ENCODE measurements at places on chromosomes 13 and 19.

GRCh38 chr19:15810335-15810734, 5.1 kb downstream of the OR10H1 start:
- DNase-seq, result no peak

DNA sequence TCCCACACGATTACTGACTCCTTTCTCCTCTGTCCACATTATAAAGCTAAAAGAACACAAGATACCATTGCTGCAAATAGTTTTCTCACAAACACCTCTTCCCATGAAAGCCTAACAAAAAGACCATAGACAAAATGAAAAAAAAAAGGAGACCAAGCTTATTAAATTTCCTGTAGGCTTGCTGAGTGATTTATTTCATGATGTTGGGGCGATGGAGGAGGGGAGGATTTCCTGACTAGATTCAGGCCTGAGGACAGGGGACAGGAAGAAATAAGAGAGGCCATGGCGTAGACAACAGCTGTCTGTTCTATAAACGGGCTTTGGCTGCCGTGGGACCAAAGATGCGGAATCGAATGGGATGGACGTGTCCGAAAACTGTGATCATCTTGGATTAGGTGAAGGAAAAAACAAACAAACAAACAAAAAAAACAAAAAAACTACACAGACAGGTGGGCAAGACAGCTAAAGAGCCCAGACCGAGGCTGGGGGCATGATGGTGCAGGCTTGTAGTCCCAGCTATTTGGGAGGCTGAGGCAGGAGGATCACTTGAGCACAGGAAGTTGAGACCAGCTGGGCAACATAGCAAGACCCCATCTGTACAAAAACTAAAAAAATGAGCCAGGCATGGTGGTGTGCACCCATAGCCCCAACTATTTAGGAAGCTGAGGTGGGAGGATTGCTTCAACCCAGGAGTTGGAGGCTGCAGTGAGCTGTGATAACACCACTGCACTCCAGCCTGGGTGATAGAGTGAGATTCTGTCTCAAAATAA, 5.3 kb downstream of the TMPRSS9 start:
- no peak for DNase-seq

- DNase-seq, result peak; percentile 62
These were observed 33.9 kb downstream of the NUFIP1 start for GRCh38 chr13:44955406-44955805.

DNA sequence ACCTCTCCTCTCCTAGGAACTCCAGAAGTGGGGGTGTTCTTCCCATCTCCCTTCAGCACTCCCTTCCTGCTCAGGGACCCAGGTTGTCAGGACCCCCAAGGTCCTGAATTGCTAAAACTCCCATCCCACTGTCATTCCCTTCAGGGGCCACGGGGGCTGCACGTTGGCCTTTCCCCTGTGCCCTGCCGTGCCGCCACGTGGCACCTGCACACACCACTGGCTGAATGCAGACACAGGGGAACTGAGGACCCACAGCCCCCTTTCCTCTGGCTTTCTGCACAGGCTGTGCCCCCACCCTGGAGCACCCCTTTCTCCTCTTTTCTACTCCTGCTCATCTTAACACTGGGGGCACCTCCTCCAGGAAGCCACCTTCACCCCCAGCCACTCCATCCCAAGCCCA, 9.0 kb downstream of the SHANK1 start:
- no peak for DNase-seq

- no peak for DNase-seq
These were observed 11.9 kb upstream of the FOSB start for GRCh38 chr19:45455707-45456499.

DNA sequence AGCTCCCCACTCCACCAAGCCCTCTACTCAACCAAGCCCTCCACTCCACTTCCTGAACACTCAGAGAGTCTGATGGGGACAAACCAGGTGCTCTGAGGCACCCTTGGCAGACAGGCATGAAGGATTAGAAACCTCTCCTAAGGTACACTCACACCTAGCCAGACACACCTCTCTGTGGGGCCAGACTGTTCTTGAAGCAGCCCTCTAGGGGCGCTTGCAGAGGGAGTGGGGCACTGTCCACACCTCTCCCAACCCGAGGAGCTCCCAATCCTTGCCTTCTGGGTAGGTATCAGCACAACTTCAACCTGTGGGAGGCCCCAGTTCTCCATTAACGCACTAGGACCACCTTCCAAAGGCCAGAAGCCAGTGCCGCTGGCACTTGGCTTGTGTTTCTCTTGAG, 108.7 kb upstream of the VSTM2B start:
- DNase-seq, result no peak

- no peak for DNase-seq
These were observed 4.1 kb upstream of the ARL11 start for GRCh38 chr13:49624229-49624628.

GRCh38 chr19:10368101-10368803, 12.1 kb downstream of the TYK2 start:
- no peak for DNase-seq

GRCh38 chr19:38557205-38557799, 60.5 kb downstream of the MAP4K1 start:
- DNase-seq, result no peak

DNA sequence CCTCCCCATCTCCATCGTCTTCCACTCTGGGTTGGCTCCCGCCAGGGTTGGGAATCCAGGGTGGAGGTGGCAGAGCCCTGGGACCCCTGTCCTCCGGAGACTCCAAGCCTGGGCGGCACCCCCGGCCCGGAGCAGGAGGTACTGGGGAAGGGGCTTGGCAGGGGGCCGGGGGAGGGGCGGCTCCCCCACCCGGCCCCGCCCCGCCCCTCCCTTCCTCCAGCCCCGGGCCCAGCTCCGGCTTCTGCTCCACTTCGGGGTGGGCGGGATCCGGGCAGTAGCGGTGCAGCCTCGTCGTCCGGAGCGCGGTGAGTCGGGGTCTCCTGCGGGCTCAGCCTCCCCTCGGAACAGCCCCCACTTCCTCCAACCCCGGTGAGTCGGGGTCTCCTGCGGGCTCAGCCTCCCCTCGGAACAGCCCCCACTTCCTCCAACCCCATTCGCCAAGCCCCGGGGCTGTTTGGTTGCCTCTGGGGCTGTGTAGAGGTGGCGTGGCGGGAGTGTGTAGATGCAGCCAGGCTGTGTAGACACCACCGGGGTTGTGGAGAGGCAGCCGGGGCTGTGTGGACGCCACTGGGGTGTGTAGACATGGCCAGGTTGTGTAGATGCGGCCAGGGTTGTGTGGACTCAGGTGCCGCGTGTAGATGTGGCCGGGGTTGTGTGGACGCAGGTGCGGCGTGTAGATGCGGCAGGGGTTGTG, at the start of gene TMPRSS9:
Gene TMPRSS9 (plus strand): TSS at position 274 of the 694 bp plus-strand sequence. CDS start 29,521 bp downstream, outside the sequence.
- DNase-seq, result no peak

DNA sequence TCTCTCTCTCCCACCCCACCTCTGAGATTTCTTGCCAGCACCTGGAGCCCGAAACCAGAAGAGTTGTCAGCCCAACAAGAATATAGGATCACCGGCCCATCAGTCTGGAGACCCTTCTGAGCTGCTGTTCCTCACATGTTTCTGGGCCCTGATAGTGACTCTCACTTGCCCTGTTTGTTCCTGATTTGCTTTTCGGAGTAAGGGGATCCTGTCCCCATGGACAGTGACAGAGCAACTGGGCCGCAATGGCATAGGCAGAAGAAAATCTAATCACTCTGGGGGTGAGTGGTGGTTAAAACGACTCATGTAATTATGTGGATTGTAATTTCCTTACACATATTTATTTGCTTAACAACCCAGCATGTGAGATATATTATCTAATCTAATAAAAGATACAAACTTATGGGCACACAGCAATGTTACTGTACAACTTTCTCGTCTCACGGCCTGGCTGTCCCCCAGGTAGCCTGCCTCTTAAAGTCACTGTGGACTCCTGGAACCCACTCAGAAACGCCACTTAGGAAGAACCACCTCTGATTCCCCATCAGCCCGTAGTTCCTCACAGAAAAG, 663 bp upstream of the SMAD9 start:
- DNase-seq, result peak; percentile 17

DNA sequence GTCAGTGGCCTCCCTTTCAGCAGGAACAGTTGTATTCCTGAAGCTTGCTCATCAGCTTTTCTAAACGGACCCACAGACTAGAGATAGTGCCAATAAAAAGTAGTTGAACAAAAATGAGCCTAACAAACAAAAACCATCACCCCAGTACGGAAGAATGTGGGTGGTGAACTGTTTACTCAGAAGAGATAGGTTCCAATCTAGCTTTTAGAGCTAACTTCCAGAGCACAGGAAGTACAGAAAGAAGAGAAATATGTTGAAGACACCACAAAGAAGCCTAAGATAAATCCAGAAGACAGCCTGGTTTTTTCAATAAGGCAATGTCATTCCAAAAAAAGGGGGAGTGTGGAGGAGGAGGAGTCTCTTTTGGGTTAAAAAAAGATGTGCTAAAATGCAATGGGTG, 2.8 kb upstream of the LMO7 start:
- DNase-seq, result no peak

DNA sequence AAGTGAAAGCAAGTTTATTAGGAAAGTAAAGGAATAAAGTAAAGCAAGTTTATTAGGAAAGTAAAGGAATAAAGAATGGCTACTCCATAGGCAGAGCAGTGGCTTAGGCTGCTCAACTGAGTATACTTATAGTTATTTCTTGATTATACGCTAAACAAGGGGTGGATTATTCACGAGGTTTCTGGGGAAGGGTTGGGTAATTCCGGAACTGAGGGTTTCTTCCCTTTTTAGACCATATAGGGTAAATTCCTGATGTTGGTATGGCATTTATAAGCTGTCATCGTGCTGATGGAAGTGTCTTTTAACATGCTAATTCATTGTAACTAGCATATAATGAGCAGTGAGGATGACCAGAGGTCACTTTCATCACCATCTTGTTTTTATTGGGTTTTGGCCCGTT, 194.3 kb downstream of the DLEU7 start:
- no peak for DNase-seq

DNA sequence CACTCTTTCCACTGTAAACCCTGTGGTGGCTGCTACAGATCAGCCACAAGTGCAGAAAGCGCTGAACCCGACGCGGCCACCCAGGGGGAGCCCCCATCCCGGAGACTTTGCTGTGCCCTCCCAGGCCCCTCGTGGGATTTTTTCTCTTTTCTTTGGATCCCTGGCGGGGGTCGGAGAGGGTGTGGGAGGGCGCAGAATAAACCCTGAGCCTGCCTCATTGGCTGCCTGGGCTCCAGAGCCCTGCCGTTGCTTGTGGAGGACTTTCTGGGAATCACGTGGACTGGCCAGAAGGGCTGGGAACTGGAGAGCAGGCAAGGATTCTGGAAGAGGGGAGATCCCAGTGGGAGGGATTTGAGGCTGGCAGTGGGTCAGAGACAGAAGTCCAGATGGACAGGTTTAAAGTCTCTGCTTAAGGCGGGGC, 24.9 kb downstream of the GADD45B start:
- DNase-seq, result no peak

GRCh38 chr19:4732680-4733114, 9.1 kb upstream of the DPP9 start:
- DNase-seq, result peak; percentile 59

- no peak for DNase-seq
These were observed 937 bp upstream of the USP29 start for GRCh38 chr19:57118848-57119247.

DNA sequence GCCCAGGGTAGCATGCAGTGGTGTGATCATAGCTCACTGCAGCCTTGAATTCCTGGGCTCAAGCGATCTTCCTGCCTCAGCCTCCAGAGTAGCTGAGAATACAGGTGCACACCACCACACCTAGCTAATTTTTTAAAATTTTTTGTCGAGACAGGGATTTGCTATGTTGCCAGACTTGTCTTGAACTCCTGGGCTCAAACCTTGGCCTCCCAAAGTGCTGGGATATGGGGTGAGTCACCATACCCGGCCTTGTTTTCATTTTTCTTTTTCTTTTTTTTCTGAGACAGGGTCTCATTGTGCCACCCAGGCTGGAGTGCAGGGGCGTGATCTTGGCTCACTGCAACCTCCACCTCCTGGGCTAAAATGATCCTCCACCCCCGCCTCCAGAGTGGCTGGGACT, 38.7 kb downstream of the KEAP1 start:
- no peak for DNase-seq

GRCh38 chr19:46970815-46971214, 48.8 kb upstream of the NPAS1 start:
- DNase-seq, result no peak

- no peak for DNase-seq
These were observed 479.7 kb downstream of the FOXO1 start for GRCh38 chr13:40186626-40187323.

DNA sequence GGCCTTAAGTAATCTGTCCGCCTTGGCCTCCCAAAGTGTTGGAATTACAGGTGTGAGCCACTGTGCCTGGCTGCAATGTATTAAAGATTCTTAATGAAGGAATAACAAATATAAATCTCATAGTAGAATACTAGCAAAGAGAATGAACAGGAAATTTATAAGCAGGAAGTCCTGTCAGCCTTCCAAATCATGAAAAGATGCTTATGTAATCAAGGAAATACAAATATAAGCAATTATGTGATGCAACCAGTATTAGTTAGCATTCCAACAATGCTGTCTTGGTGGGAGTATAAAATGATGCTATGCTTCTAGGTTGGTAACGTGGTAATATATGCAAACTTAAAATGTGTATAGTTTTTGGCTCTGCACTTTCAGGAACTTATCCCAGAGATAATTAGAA, 133.8 kb downstream of the PDS5B start:
- no peak for DNase-seq

GRCh38 chr19:39345956-39346355, 3.7 kb downstream of the SAMD4B start:
- no peak for DNase-seq

- no peak for DNase-seq
These were observed 9.8 kb upstream of the SERP2 start for GRCh38 chr13:44363631-44364344.

- no peak for DNase-seq
These were observed 87.6 kb upstream of the MLNR start for GRCh38 chr13:49132479-49133002.

GRCh38 chr19:10736916-10737551, 19.2 kb downstream of the DNM2 start:
- DNase-seq, result no peak

GRCh38 chr13:50654331-50654730, 189.2 kb downstream of the DLEU7 start:
- no peak for DNase-seq

DNA sequence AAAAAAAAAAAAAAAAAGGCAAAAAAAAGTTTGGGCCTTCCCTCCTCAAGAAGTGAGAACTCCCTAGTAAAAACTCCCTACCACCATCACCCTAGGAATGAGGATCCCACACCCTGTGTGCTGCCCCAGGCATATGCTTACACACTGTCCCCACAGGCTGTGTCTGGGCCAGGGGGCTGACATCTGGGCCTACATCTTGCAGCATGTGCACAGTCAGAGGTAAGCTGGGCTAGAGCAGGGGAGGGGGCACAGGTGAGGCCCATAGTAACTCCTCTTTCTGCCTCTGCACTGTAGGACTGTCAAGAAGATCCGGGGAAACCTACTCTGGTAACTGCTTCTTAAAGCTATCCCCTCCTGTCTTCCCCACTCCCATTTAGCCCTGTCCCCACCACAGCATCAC, 1.0 kb downstream of the HAUS5 start:
- DNase-seq, result no peak

GRCh38 chr13:37138926-37139325, 33.5 kb upstream of the CSNK1A1L start:
- DNase-seq, result no peak

GRCh38 chr13:41426047-41426446, 31.3 kb upstream of the RGCC start:
- DNase-seq, result no peak
